IMR-90 (cell line): ENCODE measurements at places on chromosomes 2 and 18. TPM values are rescaled to one million over a fixed set of nuclear protein-coding genes. Genes with fewer than 3 reads are reported as not detected.

The ORC2 gene
- 3.0 and 4.4 TPM in 2 replicates for polyA plus RNA-seq

The LAMA1 gene
- polyA plus RNA-seq = 13.3 and 15.5 TPM in 2 replicates

The LOXL3 gene
- polyA plus RNA-seq = 21.8 and 23.4 TPM in 2 replicates

The FZD7 gene
- polyA plus RNA-seq = 87.9 and 90.9 TPM in 2 replicates

The SNTG2 gene
- polyA plus RNA-seq = 0.17 TPM in 1 of 2 replicates, not detected in the other

The MAB21L4 gene
- polyA plus RNA-seq = not detected in 2 replicates

The HNMT gene
- 6.3 and 6.4 TPM in 2 replicates for polyA plus RNA-seq

The TCF23 gene
- polyA plus RNA-seq = not detected in 2 replicates

The LYPD6 gene
- 0.49 and 0.87 TPM in 2 replicates for polyA plus RNA-seq

The CAPN13 gene
- not detected in 2 replicates for polyA plus RNA-seq

The ANKRD44 gene
- polyA plus RNA-seq = 5.2 and 22.8 TPM in 2 replicates

The VIL1 gene
- not detected in 2 replicates for polyA plus RNA-seq

The ACMSD gene
- polyA plus RNA-seq = not detected in 2 replicates

The RAB6C gene
- polyA plus RNA-seq = not detected in 2 replicates

GRCh38 chr2:142778289-142778688 is 99.2 kb upstream of the KYNU start:
- H3K27me3 ChIP-seq = no peaks in the 10 kb centered on the region; the same call in 1 of the 2 replicates
- no peak overlapping the region for H3K4me3 ChIP-seq
- no peaks in the 10 kb centered on the region for H3K36me3 ChIP-seq
- H3K27ac ChIP-seq = no peak overlapping the region
- no peaks in the 10 kb centered on the region for H3K4me1 ChIP-seq

GRCh38 chr2:202418027-202418426 is 41.9 kb downstream of the BMPR2 start:
- no peaks in the 10 kb centered on the region for H3K4me1 ChIP-seq
- H3K27me3 ChIP-seq = no peaks in the 10 kb centered on the region
- DNase-seq = no peak

GRCh38 chr2:23249348-23249747 is 135.6 kb upstream of the KLHL29 start:
- no peak overlapping the region for H3K27ac ChIP-seq
- no peak overlapping the region for H3K4me3 ChIP-seq
- DNase-seq = no peak
- H3K27me3 ChIP-seq = no peaks in the 10 kb centered on the region

- no peaks in the 10 kb centered on the region for H3K4me1 ChIP-seq
- H3K27ac ChIP-seq = no peak overlapping the region
- H3K36me3 ChIP-seq = no peaks in the 10 kb centered on the region
- DNase-seq = no peak
- H3K4me3 ChIP-seq = no peak overlapping the region
- peaks cover 5% of the 10 kb centered on the region for H3K27me3 ChIP-seq
These were observed 36.9 kb upstream of the VWA3B start for GRCh38 chr2:98050070-98050469.

DNA sequence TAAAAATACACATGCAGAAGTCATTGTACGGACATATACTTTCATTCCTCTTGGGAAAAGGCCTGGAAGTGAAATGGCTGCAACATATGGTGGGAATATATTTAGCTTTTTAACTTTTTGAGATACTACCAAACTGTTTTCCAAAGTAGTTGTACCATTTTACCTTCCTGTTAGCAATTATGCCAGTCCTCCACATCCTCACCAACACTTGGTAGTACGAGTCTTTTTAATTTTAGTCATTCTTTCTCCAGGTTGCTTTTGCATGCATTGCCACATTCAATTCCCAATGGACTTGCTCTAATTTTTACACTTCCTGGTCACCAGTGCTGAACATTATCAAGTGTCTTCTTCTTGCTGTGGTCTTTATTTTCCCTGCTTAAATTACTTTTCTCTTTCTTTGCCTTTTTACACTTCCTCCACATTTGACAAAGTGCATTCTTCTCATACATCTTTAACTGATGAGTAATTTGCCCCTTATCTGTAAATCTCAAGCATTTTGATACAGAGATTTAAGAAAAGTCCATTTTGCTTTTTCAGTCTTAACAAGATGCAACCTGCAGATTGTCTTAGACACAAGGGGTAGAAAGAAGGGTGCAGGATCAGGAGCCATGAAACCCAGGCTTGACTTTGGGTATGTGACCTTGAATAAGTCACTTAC is 14.5 kb downstream of the VIT start:
- H3K4me3 ChIP-seq = no peak overlapping the region
- H3K27me3 ChIP-seq = peaks cover 4% of the 10 kb centered on the region
- H3K27ac ChIP-seq = no peak overlapping the region
- no peak for DNase-seq
- no peaks in the 10 kb centered on the region for H3K36me3 ChIP-seq

GRCh38 chr2:9538000-9538507 is 17.6 kb downstream of the ADAM17 start:
- peaks cover 2% of the 10 kb centered on the region; the same call in 1 of the 2 replicates for H3K4me1 ChIP-seq
- H3K27ac ChIP-seq = no peak overlapping the region
- peaks cover 5% of the 10 kb centered on the region for H3K36me3 ChIP-seq

DNA sequence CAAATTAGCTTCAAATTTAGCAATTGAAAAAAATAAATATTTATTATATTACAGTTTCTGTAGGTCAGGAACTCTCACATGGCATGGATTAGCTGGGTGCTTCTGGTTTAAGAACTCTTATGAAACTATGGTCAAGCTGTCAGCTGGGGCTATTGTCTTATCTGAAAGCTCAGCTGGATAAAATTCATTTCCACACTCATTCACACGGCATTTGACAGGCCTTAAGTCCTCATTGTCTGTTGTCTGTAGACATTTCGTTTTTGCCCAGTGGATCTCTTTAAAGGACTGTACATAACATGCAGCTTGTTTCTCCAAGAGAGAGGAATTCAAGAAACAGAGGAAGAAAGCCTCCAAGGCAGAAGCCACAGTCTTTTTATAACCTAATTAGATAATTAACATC is 1556.8 kb upstream of the SLC39A10 start:
- H3K27me3 ChIP-seq = no peaks in the 10 kb centered on the region
- H3K27ac ChIP-seq = no peak overlapping the region
- H3K4me1 ChIP-seq = no peaks in the 10 kb centered on the region
- no peaks in the 10 kb centered on the region for H3K36me3 ChIP-seq
- no peak overlapping the region for H3K4me3 ChIP-seq

- H3K4me3 ChIP-seq = peak overlapping the region; percentile 34; the same call in 1 of the 2 replicates
- no peaks in the 10 kb centered on the region for H3K27me3 ChIP-seq
- peak; percentile 95 for DNase-seq
- H3K27ac ChIP-seq = peak overlapping the region; percentile 46
- H3K36me3 ChIP-seq = no peaks in the 10 kb centered on the region
- H3K4me1 ChIP-seq = peaks cover 10% of the 10 kb centered on the region; the same call in 1 of the 2 replicates
These were observed 78.2 kb downstream of the TCF4 start for GRCh38 chr18:55509631-55510324.

- no peaks in the 10 kb centered on the region for H3K36me3 ChIP-seq
- H3K4me1 ChIP-seq = no peaks in the 10 kb centered on the region
- peaks cover 20% of the 10 kb centered on the region for H3K27me3 ChIP-seq
- DNase-seq = peak; percentile 17
- H3K4me3 ChIP-seq = peak overlapping the region; percentile 38
These were observed 41.0 kb downstream of the PTGR3 start for GRCh38 chr18:75167759-75168618.

- no peaks in the 10 kb centered on the region for H3K36me3 ChIP-seq
- H3K27me3 ChIP-seq = peaks cover 8% of the 10 kb centered on the region
- H3K27ac ChIP-seq = no peak overlapping the region
- no peak for DNase-seq
- H3K4me3 ChIP-seq = no peak overlapping the region
These were observed 90.7 kb upstream of the KLHL29 start for GRCh38 chr2:23294238-23294637.

GRCh38 chr2:6421888-6422287 is 443.8 kb downstream of the CMPK2 start:
- no peak for DNase-seq
- peaks cover 2% of the 10 kb centered on the region; the same call in 1 of the 2 replicates for H3K4me1 ChIP-seq
- no peaks in the 10 kb centered on the region for H3K36me3 ChIP-seq
- no peak overlapping the region for H3K27ac ChIP-seq
- no peak overlapping the region for H3K4me3 ChIP-seq

- H3K27ac ChIP-seq = no peak overlapping the region
- peaks cover 2% of the 10 kb centered on the region for H3K36me3 ChIP-seq
- H3K27me3 ChIP-seq = no peaks in the 10 kb centered on the region; the same call in 1 of the 2 replicates
- no peak overlapping the region for H3K4me3 ChIP-seq
- no peak for DNase-seq
These were observed 27.7 kb downstream of the SDC1 start for GRCh38 chr2:20197192-20197591.

GRCh38 chr2:165434865-165435496 is 34.5 kb upstream of the CSRNP3 start:
- DNase-seq = no peak
- H3K4me1 ChIP-seq = no peaks in the 10 kb centered on the region

- peak; percentile 89 for DNase-seq
- no peaks in the 10 kb centered on the region for H3K27me3 ChIP-seq
- no peak overlapping the region for H3K27ac ChIP-seq
- no peak overlapping the region for H3K4me3 ChIP-seq
- no peaks in the 10 kb centered on the region; the same call in 1 of the 2 replicates for H3K4me1 ChIP-seq
- H3K36me3 ChIP-seq = peaks cover 2% of the 10 kb centered on the region; the same call in 1 of the 2 replicates
These were observed 206.7 kb downstream of the TCF4 start for GRCh38 chr18:55381277-55381676.

DNA sequence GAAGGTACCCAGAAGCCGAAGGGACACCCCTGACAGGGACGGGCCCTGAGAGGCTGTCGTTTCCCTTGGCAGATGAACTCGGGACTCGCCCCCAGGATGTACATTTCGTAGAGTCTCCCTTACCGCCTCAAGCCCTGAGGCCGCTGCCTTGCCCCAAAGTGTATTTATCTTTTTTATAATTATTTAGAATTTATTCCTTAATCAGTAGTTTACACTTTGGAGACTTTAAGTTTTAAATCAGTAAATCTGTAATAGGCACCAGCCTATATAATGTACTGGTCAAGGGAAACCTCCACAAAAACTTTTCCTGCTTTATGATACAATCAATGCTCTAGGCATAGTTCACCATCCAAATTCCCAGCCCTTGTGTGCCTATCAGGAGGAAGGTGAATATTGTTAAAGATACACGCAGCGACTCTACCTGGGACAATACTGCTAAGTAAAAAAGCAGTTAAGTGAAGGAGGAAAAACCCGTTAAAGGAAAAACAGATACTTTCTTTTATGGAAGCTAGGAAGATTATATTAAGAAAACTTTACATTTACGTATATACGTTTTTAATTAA is 848 bp downstream of the VRK2 start:
- peak overlapping the region; percentile 84 for H3K4me3 ChIP-seq
- H3K36me3 ChIP-seq = no peaks in the 10 kb centered on the region
- peak overlapping the region; percentile 86 for H3K27ac ChIP-seq
- H3K27me3 ChIP-seq = no peaks in the 10 kb centered on the region
- no peak for DNase-seq

GRCh38 chr2:16204251-16204650 is 263.9 kb downstream of the MYCN start:
- no peaks in the 10 kb centered on the region for H3K4me1 ChIP-seq
- DNase-seq = no peak
- H3K4me3 ChIP-seq = no peak overlapping the region
- H3K36me3 ChIP-seq = no peaks in the 10 kb centered on the region
- no peaks in the 10 kb centered on the region for H3K27me3 ChIP-seq

GRCh38 chr2:149422991-149423338 is 92.6 kb downstream of the LYPD6 start:
- no peak for DNase-seq
- no peak overlapping the region for H3K4me3 ChIP-seq

GRCh38 chr2:68745006-68745405 is 10.4 kb downstream of the ARHGAP25 start:
- no peaks in the 10 kb centered on the region for H3K36me3 ChIP-seq
- no peak overlapping the region for H3K4me3 ChIP-seq
- no peak overlapping the region for H3K27ac ChIP-seq
- peaks cover 7% of the 10 kb centered on the region for H3K4me1 ChIP-seq
- no peak for DNase-seq

- H3K27ac ChIP-seq = no peak overlapping the region
- H3K36me3 ChIP-seq = no peaks in the 10 kb centered on the region
- H3K4me3 ChIP-seq = no peak overlapping the region
- DNase-seq = no peak
These were observed 179.5 kb downstream of the BCL2 start for GRCh38 chr18:63140038-63140450.

DNA sequence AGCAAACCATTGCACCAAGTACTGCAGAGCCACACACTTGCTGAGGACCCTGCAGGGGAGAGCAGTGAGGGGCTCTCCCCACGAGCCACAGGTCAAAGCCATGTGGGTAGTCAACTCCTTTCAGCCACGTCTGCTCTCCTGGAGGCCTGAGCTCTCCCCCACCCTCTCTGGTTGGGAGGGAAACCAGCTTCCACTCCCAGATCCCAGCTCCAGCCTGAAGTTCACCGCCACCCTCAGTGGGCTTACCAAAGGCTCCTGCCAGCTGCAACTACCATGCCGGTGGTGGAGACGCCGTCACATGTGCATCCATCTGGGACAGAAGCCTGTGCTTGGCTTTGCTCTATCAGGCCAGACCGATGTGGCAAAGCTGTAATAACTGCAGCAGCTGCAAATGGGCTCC is 521.5 kb upstream of the RAB6C start:
- H3K27me3 ChIP-seq = no peaks in the 10 kb centered on the region
- no peak overlapping the region for H3K27ac ChIP-seq
- H3K4me1 ChIP-seq = no peaks in the 10 kb centered on the region
- H3K36me3 ChIP-seq = no peaks in the 10 kb centered on the region
- H3K4me3 ChIP-seq = no peak overlapping the region

- no peak overlapping the region for H3K4me3 ChIP-seq
- DNase-seq = no peak
- no peaks in the 10 kb centered on the region for H3K36me3 ChIP-seq
- no peaks in the 10 kb centered on the region for H3K4me1 ChIP-seq
- no peaks in the 10 kb centered on the region for H3K27me3 ChIP-seq
- no peak overlapping the region for H3K27ac ChIP-seq
These were observed 191.3 kb downstream of the RPRM start for GRCh38 chr2:153287109-153287801.

- no peak overlapping the region for H3K4me3 ChIP-seq
- peaks cover 2% of the 10 kb centered on the region; the same call in 1 of the 2 replicates for H3K4me1 ChIP-seq
- H3K27ac ChIP-seq = no peak overlapping the region
- DNase-seq = no peak
These were observed 14.6 kb downstream of the TLK1 start for GRCh38 chr2:171146071-171146470.

- no peak overlapping the region for H3K27ac ChIP-seq
- H3K27me3 ChIP-seq = peaks cover 18% of the 10 kb centered on the region
- H3K4me3 ChIP-seq = no peak overlapping the region
- DNase-seq = no peak
- no peaks in the 10 kb centered on the region for H3K36me3 ChIP-seq
- no peaks in the 10 kb centered on the region for H3K4me1 ChIP-seq
These were observed 34.6 kb downstream of the ZBTB7C start for GRCh38 chr18:48374423-48375149.

- no peaks in the 10 kb centered on the region for H3K36me3 ChIP-seq
- H3K27ac ChIP-seq = no peak overlapping the region
- H3K4me1 ChIP-seq = no peaks in the 10 kb centered on the region
- no peaks in the 10 kb centered on the region for H3K27me3 ChIP-seq
These were observed 888.4 kb downstream of the BCL11A start for GRCh38 chr2:59665021-59665420.

- H3K27ac ChIP-seq = no peak overlapping the region
- H3K36me3 ChIP-seq = no peaks in the 10 kb centered on the region
- H3K27me3 ChIP-seq = peaks cover 17% of the 10 kb centered on the region
- H3K4me1 ChIP-seq = no peaks in the 10 kb centered on the region
- DNase-seq = no peak
These were observed 6.1 kb upstream of the IL37 start for GRCh38 chr2:112904883-112905282.

GRCh38 chr2:119407430-119408220 is 24.0 kb upstream of the TMEM37 start:
- no peaks in the 10 kb centered on the region for H3K4me1 ChIP-seq
- H3K36me3 ChIP-seq = no peaks in the 10 kb centered on the region
- H3K4me3 ChIP-seq = no peak overlapping the region
- H3K27ac ChIP-seq = no peak overlapping the region
- DNase-seq = peak; percentile 58
- no peaks in the 10 kb centered on the region; the same call in 1 of the 2 replicates for H3K27me3 ChIP-seq
